G401 (cell line): ENCODE measurements at places on chromosomes 12 and 14.
A peak's percentile ranks its signal among the peaks of the same experiment; 100 is the strongest.

- DNase-seq = no peak
Observed at GRCh38 chr14:104440297-104440956, 139.1 kb upstream of the C14orf180 start.

- no peak for DNase-seq
Observed at GRCh38 chr12:110091136-110091711, 32.9 kb upstream of the IFT81 start.

- peak; percentile 70 for DNase-seq
Observed at GRCh38 chr12:49189731-49190716, 1.1 kb upstream of the TUBA1A start.

GRCh38 chr14:28807518-28807917 lies 40.9 kb downstream of the FOXG1 start:
- no peak for DNase-seq

GRCh38 chr12:115885040-115885690 lies 392.3 kb downstream of the MED13L start:
- no peak for DNase-seq

- no peak for DNase-seq
Observed at GRCh38 chr12:119288576-119288975, 46.0 kb upstream of the CCDC60 start.

GRCh38 chr12:53115891-53116648 lies 12.8 kb downstream of the SOAT2 start:
- DNase-seq = peak; percentile 46
